Bronchial epithelial cell (primary cell): ENCODE measurements at places on chromosomes 3 and 15.
A peak's percentile ranks its signal among the peaks of the same experiment; 100 is the strongest.

GRCh38 chr3:182117131-182117530, 405.4 kb downstream of the SOX2 start:
- DNase-seq: no peak

DNA sequence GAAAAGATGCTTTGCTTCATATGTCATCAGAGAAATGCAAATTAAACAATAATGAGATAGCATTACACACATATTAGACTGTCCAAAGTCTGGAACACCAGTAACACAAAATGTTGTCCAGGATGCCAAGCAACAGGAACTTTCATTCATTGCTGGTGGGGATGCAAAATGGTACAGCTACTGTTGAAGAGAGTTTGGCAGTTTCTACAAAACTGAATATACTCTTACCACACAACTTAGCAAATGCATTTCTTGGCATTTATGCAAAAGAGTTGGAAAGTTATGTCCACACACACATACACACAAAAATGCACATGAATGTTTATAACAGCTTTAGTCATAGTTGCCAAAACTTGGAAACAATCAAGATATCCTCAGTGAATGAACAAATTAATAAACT, 195.2 kb upstream of the MME start:
- no peak for DNase-seq

GRCh38 chr3:25000971-25001591, 427.0 kb upstream of the RARB start:
- DNase-seq: no peak

GRCh38 chr3:145518639-145519038, 642.3 kb downstream of the PLOD2 start:
- no peak for DNase-seq

DNA sequence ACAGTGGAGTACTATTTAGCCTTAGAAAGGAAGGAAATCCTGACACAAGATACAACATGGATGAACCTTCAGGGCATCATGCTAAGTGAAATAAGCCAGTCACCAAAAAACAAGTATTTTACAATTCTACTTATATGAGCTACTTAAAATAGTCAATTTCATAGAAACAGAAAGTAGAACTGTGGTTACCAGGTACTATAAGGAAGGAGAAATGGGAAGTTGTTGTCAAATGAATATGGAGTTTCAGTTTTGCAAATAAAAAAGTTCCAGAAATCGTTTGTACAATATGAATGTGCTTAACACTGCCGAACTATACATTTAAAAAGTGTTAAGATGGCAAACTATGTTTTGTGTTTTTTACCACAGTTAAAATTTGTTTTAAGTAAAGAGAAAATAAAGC, 26.8 kb downstream of the TRANK1 start:
- DNase-seq: no peak

DNA sequence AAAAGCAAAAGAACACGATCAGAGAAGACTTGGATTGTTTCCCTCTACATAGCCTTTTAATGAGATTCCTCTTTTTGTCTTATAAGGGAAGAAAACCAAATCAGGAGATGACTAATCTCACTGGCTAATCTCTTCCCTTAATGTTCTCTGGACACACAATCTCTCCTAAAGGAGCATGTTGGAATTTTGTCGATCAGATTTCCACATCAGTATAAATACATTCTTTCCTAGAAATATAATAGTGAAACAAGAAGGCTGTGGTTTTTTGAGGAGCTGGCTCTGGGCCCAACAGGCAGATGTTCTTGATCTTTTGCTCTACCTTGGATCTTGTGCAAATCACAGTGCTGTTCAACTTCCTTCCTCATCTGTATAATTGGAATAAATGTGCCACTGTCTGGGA, 94.0 kb downstream of the GTPBP8 start:
- DNase-seq: peak; percentile 25

DNA sequence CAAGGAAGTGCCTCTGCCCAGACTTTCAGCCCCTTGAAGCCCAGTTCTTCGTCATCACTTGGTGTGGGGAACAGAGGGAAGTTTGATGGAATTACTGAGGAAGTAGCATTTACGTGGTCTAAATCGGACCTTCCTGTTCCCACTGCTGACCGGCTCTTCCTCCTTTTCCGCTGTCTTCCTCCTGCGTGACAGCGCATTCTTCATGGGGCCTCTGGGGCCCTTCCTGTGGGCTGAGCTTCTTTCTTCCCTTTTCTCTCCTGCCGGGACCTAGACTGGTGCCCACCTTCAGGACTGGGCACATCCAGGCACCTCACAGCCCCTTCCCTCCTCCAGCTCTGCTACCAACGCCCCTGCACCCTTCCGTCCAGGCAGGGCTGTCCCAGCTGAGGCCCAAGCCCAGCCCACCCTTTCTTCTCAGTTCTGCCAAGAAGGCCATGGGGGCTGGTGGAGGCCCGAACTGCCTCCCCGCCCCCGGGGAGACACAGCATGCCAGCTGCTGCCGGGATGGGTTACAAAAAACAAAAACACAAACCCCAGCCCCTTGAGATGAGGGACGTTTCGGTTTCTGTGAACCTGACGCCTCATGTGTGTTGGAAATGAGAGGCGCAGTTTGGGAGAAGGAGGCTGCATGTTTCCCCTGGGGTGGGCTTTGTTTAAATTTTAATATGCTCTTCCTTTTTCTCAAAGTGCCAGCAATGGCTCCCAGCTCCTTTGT, 19.1 kb downstream of the ZNF710 start:
- no peak for DNase-seq

- DNase-seq: no peak
Observed at GRCh38 chr15:56783156-56783856, 50.0 kb upstream of the ZNF280D start.

- DNase-seq: no peak
Observed at GRCh38 chr3:113268942-113269341, 57.6 kb downstream of the BOC start.

DNA sequence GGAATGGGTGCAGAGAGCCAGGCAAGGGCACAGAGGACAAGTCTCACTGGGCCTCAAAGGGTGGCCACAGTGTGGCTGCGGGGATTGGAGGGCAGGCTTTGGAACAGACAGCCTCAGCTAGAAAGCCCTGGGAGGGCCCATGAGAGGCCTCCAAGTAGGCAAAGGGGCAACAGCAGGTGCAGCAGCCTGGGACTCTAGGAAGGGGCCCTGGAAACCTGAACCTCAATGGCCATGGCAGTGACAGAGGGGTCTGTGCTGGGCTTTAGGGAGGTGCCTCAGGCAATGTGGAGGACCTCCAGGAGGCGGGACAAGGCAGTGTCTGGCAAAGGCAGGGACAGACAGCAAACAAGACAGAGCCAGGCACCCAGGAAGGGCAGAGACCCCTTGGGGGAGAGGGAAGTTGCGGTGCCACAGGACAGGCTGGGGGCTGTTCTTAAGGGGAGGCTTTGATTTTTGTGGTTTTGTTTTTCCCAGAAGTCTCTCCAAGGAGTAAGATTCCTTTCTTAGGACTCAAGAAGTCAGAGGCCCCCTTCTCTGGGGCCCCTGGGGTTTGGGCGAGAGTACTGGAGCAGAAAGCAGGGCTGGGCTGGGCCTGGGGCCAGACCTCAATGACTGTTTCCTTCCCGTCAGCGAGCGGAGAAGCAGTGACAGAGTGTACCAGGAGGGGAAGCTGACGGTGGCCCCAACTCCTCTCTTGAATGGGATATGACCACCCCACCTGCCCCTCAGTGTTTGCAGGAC, 9.7 kb downstream of the STOML1 start:
- DNase-seq: peak; percentile 71

GRCh38 chr3:65703820-65704219, 334.9 kb downstream of the MAGI1 start:
- DNase-seq: no peak

- DNase-seq: no peak
Observed at GRCh38 chr3:73497646-73498406, 126.9 kb downstream of the PDZRN3 start.

DNA sequence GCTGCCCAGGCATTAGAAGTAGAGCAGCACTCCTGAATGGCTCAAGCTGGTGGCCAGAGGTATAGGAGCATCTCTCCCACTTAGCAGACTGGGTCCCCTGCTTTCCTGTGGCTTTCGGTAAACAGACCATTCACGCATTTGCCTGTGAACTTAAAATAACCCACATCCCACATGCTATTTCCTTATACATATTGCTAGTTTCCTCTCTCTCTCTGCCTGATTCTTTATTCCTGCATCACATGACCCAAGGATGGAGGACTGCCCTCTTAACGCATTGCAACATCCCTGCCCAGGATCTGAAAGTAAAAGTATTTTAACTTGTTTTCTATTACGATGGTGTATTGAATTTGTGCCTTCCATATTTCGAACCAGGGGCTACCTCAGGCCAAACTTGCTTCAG, 43.4 kb upstream of the NLGN1 start:
- DNase-seq: no peak

DNA sequence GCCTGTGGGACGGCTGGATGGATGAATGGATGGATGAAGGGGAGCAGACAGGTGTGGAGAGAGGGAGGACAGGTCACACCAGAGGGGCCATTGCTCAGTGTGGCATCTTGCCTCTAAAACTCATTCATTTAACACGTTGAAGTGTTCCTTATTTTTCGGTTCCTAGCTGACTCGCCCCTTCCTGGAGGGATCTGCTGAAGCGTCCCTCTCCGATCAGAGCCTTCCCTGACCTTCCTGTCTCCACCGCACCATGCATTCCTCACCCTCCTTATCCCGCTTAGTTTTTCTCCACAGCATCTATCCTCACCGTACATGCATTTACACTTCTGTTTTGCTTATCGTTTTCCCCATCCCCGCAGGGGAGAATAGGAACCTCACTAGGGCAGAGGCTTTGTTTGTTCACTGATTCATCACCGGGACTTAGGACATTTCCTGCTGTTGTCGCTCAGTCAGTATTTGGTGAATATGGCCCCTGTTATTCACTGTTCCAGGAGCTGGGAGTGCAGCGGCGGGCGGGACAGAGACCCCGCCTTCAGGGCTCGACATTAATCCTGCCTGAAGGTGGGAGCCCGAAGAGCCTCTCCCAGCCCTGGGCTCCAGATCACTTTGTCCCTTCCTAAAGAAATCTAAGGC, 32.0 kb downstream of the FOXL2 start:
- DNase-seq: peak; percentile 75

- DNase-seq: no peak
Observed at GRCh38 chr3:142273501-142273900, 48.1 kb upstream of the GK5 start.

DNA sequence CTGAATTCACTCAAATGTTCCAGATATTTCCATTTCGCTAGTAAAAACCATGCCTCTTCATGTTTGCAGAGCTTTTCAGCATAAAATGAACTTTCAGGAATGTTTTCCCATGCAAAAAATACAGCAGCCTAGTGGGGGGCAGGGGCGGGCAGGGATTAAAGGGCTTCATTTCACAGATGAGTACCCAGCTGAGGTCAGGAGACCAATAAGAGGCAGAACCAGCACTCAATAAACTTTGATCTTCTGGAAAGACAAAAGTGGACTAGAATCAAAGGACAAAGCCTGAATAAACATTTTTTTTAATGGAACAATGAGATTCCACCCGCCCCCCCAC, 8.0 kb downstream of the KLHL25 start:
- no peak for DNase-seq

DNA sequence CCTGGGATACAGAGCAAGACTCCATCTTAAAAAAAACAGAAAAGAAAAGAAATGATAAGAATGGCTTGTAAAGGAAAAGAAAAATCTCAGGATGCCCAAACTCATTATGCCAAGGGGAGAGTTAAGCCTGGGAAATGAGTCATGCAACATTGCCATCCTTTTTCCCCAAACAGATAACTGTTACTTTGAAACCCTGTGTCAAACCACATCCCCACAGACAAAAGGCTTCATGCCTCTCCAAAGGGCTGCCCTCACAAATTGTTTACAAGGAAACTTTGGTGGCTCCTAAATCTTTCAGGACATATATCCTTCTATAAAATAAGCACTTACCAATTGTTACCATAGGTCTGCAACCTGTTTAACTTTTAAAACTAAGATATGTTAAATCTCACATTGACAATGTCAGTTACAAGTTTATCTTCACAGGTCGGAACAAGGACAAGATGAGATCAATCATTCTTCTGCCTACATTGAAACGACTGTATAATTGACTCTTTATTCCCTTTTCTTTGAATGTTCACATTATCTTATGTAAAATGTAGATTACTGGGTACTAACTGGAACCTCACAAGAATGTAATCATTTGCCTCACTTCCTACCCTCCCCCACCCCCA, 18.6 kb upstream of the SENP7 start:
- no peak for DNase-seq

GRCh38 chr15:74036271-74037170, 42.0 kb downstream of the PML start:
- DNase-seq: peak; percentile 35

- no peak for DNase-seq
Observed at GRCh38 chr3:90069748-90070147, 962.3 kb downstream of the EPHA3 start.

DNA sequence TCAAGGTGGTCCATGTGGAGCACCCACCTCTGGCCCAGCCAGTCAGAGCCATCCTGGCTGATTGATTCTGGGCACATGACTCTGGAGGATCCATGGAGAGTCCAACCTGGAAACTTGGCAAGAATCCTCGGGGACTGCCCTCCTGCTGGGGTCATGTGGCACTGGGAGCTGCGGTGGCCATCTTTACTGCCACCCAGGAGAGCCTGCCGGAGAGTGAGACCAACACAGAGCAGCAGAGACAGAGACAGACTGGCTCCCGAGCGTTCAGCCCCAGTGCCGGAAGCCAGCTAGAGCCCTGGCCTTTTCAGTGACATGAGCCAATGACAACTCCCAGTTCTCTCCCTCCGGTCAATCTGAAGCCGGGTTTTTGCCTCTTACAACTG, 11.5 kb upstream of the GATA2 start:
- DNase-seq: no peak

DNA sequence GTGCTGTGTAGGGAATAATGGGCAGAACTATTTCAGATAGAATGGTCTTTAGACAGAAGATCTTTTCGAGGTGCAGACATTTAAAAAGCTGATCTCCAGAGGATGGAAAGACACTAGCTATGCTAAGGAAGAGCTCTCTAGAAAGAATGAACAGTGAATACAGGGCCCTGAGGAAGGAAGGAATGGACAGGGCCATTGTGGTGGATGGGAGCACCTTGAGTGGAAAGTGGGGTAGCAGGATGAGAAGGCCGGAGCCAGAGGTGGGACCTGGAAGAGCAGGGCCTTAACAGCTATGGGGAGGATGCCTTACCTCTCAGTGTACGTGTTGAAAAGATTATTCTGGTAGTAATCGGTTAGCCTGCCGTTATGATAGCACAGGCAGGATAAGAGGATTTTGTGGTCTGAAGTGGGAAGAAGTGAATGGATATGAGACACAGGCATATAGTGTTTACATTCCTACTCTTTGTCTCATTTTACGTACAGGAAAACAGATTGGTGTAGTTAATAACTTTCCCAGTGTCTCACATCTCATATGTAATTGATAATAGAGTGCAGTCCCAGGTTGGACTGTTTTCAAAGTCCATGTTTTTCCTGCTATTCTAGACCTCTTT, 172.4 kb downstream of the KLHL25 start:
- DNase-seq: no peak

GRCh38 chr3:124463234-124463633, 267.0 kb upstream of the UMPS start:
- DNase-seq: no peak

GRCh38 chr3:170432416-170432815, 13.7 kb downstream of the CLDN11 start:
- no peak for DNase-seq

DNA sequence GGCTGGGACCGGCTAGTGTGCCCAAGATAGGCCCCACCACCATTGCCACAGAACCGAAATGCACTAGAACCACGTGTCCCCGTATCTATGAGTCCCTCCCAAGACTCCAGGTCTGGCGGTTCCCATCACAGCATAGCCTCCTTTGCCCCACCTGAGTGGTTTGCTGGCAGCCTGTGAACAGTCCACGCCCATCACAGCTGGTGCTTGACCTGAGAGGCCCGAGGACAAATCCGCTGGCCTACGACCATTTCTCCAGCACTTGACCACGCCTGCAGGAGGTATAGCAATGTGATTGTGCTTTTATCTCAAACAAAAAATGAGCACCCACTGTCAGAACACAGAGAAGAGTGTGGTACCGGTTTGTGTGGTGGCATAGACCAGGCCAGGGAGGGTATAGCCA, 736.7 kb upstream of the GBE1 start:
- DNase-seq: no peak
